ENCODE measurements at places on chromosomes 4 and X.

DNA sequence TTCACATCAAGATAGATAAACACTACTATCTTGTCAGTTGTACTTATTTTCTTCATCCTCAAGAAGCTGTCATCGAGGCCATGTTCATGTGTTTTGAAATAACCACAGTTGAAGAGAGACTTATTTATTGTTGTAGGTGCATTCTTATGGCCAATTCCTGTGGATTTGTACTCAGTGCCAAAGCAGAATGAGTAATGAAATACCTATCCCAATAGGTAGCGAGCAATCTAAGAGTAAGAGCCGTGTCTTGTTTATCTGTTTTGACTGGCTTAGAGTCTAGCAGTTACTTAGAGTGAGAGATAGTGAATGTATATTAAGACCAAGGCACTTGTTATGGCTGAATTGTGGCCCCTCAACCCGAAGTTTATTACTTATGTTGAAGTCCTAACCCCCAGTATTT lies 631.0 kb upstream of the SPANXN1 start:
- DNase-seq: no peak

DNA sequence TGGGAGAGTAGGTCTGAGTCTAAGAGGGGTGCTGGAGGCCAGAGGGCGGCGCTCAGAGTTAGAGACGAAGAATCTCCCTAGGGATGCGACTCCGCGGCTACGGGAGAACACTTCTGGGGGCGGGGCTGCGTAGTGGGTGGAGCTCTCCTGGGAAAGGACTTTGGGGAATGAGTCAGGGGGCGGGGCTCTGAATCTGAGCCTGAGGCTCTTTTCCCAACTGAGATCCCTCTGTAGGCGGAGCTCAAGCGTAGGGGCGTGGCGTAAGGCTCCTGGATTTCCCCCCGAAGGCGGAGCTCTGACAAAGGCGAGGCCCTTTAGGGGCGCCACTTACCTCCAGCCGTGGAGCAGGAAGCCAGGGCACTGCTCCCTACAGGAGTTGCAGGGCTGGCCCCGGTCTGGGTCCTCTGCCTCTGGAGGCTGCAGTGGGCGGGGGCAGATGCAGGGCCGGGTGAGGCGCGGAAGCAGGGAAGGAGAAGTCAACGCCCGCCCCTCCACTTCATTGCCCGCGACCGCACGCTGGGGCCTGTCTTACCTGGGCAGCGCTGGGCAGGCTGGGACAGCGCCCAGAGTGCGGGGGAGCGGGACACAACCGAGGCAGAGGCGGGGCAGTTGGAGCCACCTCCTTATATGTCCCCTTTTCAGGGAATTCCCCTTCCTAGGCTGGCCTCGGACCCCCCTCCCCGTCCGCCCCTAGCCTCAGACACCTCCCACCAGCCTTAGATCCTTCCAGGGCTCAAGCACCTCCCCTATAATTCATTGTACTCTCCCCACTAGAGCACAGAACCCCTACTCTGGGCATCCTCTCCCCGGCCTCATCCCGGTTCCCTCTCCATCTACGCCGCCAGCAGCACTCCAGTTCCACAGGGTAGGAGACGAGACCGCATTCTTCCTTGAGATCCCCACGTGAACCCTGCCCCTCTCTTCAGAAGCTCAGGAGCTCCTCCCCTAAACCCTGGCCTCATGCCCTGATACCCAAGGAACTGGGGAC lies 1.6 kb downstream of the PRICKLE3 start:
- DNase-seq: no peak

- no peak for DNase-seq
Observed at GRCh38 chr4:10034136-10034535, 12.8 kb upstream of the SLC2A9 start.

- no peak for DNase-seq
Observed at GRCh38 chrX:130704053-130705038, 198.7 kb downstream of the ENOX2 start.

DNA sequence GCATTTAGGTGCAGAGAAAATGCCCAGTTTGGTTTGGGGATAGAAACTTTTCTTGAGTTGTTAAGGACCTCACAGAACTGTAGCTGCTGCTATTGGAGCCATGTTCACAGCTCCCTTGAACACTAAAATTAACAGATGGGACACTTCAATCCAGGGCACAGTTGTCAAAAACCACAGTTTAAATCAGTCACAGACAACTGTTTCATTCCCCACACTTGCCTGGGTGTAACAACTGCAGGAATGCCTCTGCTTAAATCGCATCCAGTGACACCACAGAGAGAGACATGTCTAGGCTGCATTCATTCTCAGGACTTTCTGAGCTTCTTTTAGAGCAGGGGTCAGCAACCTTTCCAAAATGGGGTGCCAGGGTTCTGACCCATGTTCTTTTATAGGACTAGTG lies 12.7 kb upstream of the CAPN6 start:
- DNase-seq: no peak

- DNase-seq: no peak
Observed at GRCh38 chrX:33252306-33252825, 41.0 kb upstream of the DMD start.

- no peak for DNase-seq
Observed at GRCh38 chr4:146465628-146466027, 56.1 kb downstream of the SLC10A7 start.

DNA sequence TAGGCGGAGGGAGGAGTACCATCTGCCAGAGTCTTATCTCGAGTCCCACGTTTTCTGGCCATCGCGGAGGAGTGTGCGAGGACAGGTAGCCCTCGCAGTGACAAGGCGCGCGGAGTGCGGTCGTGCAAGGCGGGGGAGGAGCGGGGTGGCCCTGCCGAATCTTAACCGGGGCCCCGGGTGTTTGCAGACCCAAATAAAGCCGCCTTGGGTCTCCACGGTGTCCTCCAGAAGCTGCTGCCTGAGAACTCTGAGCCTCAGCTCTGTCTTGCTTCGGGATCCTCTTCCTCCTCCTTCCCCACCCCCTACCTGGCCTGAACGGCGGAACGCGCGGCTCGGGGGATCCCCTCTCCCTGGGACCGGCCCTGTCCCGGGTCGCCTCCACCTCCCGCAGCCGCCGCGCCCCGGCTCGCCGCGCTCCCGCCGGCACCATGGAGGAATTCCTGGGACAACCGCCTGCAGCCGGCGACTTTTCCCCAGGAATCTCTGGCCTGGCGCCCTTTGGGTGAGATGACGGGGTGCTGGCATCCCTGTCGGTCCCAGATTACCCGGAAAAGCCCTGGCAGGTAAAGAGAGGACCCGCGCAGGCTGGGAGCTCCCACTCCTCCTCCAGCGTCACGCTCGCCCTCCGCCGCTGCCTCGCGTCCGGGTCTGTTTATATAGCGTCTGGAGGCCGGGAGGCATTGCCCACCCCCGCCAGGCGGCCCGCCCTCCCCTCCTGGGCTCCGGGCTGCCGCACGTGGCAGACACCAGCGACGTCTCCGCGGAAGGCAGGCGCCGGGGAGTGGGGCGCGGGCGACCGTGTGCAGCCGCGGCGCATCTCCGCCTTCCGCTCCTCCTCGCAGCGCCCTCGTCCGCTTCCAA lies at the start of gene GALNTL6:
Gene GALNTL6 (plus strand): TSS at position 740 of the 861 bp plus-strand sequence.
- no peak for DNase-seq

GRCh38 chr4:128868758-128869157 lies 59.3 kb downstream of the JADE1 start:
- DNase-seq: no peak

GRCh38 chr4:140863197-140863596 lies 107.0 kb upstream of the TBC1D9 start:
- DNase-seq: no peak

DNA sequence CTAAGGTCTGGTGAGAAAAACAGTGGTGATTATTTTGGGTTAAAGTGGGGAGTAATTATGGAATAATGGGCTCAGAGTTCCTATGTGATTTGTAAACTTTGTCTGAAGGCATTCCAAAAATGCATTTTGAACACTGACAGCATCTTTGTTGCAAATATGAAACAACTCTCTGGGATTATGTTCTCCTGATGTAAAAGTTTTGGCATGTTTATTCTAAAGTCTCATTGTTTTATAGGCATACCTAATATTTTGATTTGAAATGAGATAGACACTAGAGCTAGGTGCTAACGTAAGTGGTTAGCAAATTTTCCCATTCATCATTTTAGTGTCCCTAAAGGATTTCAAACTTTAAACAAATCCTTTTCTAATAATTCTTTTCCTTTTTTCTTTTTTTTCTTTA lies 140.9 kb upstream of the ANXA3 start:
- DNase-seq: no peak

- DNase-seq: no peak
Observed at GRCh38 chr4:81905971-81906370, 434.3 kb upstream of the RASGEF1B start.

- DNase-seq: no peak
Observed at GRCh38 chrX:2965965-2966364, 36.8 kb upstream of the ARSD start.

GRCh38 chr4:103478734-103479133 lies 241.1 kb downstream of the TACR3 start:
- no peak for DNase-seq

GRCh38 chrX:136866337-136867095 lies 14.0 kb downstream of the RBMX start:
- DNase-seq: no peak

DNA sequence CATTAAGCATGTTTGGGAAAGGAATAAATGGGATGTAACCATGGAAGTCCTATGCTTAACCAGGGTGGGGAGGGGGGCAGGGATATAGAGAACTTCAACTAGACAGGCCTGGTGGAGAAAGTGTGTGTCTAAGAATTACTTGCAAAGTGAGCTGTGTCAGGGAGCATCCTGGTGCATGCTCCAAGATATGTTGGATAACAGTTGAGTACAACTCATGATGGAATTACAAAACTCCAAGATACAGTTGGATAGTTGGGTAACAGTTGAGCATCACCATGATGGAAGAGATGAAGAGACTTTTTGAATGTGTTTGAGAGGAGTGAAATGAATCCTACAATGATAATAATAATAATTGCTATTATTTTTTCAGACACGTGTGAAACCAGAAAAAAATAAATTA lies 26.1 kb upstream of the ACSL1 start:
- DNase-seq: no peak

DNA sequence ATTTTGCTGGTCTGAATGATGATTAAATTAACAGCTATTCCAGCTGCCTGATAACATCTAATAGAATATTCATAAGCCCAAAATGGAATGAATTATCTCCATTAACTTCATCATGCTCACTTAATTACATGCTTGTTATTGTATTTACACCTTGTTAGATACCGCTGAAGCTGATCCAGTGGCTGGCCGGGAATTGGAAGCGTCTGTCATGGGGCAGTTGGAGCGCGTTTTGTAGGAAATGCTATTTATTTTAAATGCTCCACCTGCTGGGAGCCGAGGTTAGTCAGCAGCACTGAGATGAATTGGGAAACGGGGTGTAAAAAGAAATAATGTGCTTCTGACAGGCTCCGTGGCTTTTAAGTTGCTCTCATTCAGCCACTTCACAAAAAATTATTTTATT lies 25.2 kb downstream of the ARX start:
- DNase-seq: no peak

DNA sequence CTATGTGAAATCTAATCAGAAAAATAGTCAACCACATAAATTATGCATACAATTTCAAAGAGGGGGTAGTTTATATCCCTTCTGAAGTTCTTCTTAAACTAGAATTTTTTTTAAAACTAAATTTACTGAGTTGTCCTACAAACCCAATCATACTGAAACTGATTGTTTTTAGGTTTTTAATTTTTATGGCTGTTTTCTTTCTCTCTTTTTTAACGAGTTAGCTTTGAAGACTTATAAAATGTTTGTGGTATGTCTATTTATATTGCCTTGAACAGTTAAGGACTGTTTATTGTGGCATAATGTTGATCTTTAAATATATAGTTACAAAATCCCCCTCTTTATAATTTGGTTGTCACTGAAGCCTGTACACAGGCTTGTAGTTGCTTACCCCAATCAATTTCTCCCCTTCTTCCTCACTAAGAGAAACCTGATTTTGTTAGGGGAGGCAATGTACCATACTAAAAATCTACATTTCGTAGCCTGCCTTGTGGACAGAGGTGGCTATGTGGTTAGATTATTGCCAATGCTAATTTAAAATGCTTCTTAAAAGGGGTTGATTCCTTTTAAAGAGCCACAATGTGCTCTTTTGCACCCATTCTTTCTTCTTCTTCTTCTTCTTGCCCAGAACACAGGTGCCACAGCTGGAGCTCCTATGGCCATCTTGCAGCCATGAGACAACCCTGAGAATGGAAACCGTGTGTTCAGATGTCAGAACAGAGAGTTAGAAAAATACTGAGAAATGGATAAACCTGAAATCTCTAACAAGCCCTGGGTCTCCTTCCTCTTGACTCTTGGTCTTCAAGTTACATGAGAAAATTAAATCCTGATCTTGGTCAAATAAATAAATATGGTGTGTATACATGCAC lies 102.7 kb upstream of the ZNF827 start:
- no peak for DNase-seq

DNA sequence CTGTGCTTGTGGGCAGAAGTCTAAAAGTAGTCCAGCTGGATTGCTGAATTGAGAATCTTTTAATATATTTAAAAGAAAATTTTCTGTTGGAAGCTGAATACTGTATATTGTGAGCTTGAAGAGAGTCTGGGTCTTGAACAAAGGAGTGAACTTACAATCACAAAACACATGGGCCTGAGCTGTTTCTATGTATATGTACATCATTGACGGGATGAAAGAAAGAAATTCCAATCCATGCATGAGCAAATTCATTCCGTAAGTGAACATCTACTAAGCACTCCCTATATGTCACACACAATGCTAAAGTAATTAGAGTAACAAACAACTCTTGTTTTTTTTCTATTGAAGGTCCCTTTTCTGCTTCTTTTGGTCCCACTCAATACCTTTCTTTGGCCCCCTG lies 331.0 kb downstream of the HS3ST1 start:
- no peak for DNase-seq

GRCh38 chrX:11688201-11688600 lies 22.5 kb upstream of the ARHGAP6 start:
- DNase-seq: no peak

DNA sequence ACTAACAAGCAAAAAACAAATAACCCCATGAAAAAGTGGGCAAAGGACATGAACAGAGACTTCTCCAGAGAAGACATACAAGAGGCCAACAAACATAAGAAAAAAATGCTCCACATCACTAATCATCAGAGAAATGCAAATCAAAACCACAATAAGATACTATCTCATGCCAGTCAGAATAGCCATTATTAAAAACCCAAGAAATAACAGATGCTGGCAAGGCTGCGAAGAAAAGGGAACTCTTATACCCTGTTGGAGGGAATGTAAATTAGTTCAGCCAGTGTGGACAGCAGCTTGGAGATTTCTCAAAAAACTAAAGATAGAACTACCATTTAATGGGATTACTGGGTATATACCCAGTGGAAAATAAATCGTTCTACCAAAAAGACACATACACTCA lies 79.6 kb downstream of the MAPK10 start:
- no peak for DNase-seq

GRCh38 chrX:28180096-28180495 lies 198.8 kb upstream of the DCAF8L1 start:
- DNase-seq: no peak

All from cerebellar nuclear complex (tissue), 1 donor.